ENCODE measurements at places on chromosomes 7 and 10.

- no peaks in the 10 kb centered on the region for H3K4me1 ChIP-seq
- no peak overlapping the region for H3K27ac ChIP-seq
- no peak for DNase-seq
- H3K36me3 ChIP-seq, result no peaks in the 10 kb centered on the region
- no peak overlapping the region for H3K4me3 ChIP-seq
Measured at GRCh38 chr7:146937836-146938235, 821.2 kb downstream of the CNTNAP2 start.

- no peak overlapping the region for H3K27ac ChIP-seq
- H3K4me1 ChIP-seq, result no peaks in the 10 kb centered on the region
- DNase-seq, result no peak
- H3K27me3 ChIP-seq, result no peaks in the 10 kb centered on the region
- H3K4me3 ChIP-seq, result no peak overlapping the region
- H3K36me3 ChIP-seq, result no peaks in the 10 kb centered on the region
Measured at GRCh38 chr7:80791509-80791929, 127.3 kb downstream of the SEMA3C start.

DNA sequence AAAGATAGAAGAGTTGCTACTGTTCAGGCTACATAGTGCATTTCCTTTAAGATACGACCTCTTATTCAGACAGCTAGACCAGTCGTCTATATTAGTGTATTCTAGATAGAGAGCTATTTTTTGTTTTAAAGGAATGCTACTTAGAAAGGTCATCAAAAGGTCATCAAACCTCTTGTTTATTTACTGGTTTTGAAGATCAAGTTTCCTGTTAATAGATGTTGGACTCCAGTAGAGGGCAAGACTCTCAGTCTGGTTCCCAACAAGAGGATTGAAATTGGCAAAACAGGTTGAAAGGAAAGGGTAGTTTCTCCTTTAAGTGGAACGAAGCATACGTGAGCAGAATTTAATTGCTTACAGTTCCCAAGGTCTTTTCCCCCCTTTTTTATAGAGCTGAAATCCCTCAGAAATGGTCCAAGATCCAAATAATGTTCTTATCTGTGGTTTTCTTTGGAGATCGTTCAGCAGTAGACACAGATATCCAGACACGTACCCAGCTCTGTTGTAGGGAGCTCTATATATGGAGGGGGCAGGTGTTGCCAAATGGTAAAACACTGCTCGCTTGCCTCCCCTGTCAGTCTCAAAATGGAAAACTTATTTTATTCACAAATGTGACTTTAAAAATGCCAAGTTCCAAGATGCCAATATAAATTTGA, 37.2 kb downstream of the BAMBI start:
- no peak for DNase-seq
- H3K27ac ChIP-seq, result no peak overlapping the region

DNA sequence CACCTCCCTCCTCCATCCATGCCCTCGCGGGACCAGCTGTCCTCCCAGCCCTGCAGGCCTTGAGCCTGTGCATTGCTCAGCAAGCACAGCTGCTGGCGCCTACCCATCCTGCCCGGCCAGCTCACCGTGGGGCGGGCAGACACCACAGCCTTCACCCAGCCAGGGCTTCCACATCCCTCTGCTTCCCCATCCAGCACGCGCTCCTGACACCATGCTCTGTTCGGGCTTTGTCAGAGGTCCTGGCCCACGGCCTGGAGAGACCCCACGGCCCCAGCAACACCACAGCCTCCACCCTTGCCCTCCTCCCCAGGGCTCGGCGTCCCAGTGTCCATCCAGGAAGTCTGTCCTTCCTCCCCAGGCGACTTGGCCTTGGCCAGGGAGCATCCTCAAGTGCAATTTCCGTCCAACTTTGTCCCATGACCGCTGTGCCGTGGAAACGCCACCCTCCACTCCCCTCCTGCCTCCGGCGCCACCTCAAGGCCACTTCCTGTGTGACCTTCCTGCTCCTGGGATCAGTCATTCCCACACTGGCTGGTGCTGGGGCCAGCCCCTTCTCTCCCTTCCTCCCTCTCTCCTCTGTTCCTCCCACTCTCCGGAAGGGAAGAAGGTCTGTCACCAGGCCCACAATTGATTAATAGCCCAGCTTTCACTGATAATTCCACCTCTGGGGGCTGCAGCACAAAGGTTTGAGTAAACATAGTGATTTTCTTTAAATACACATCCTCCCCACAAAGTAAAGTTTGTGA, 71.5 kb upstream of the SMNDC1 start:
- H3K4me3 ChIP-seq, result no peak overlapping the region
- H3K4me1 ChIP-seq, result no peaks in the 10 kb centered on the region
- H3K36me3 ChIP-seq, result no peaks in the 10 kb centered on the region
- H3K27me3 ChIP-seq, result no peaks in the 10 kb centered on the region

DNA sequence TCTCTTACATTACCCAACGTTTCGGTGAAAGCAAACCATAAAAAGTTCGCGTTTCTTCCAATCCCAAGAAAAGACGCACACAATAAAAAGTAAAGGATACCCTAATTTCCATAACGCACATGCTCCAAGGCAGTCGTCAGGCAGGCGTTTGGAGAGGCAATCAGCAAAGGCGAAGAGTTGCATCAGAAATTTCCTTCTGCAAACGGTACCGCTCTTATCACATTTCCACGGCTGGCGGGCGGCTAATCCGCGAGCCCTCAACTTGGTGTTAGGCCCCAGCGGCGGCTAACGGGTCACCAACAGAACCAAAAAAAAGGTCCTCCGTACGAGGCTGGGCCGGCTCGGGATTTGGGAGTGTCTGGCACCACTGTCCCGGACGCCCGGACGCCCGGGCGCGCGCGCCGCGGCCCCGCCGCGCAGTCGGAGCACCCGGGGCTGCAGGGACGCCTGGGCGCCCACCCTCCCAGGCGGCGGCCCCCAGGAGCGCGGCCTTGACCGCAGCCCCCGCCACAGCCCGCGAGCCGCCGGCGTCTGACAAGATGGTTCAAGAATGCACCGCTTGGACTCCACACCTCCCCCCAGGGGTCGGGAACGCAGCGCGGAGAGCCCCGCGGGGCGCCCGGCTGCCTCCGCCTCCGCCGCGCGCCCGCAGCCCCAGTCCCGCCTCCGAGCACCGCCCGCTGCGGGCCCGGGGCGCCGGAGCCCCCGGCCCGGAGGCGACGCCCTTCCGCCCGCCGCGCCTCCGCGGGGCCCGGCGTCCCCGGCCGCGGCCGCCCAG, 9.8 kb upstream of the GRB10 start:
- DNase-seq, result no peak
- peak overlapping the region; percentile 67 for H3K4me3 ChIP-seq
- H3K4me1 ChIP-seq, result peaks cover 4% of the 10 kb centered on the region
- H3K27ac ChIP-seq, result no peak overlapping the region
- H3K27me3 ChIP-seq, result peaks cover 20% of the 10 kb centered on the region

DNA sequence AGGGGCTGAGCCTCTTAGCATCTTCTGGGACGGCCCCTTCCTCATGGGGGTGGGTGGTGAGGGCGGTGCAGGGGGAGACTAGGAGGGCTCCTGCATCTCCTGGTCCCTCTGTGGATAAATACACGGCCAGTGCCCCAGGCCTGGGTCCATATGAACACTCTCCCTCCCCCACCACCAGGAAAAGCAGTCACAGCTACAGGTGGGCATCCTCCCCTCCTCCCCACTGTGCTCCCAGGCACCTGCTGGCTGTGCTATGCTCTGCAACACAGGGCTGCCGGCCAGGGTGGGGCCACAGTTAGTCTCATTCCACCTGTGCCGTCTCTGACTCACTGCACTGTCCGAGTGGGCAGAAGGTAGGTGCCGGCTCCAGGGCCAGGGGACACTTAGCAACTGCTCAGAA, 87.3 kb upstream of the INSIG1 start:
- no peaks in the 10 kb centered on the region for H3K36me3 ChIP-seq
- no peak overlapping the region for H3K27ac ChIP-seq
- no peak for DNase-seq
- no peak overlapping the region for H3K4me3 ChIP-seq
- no peaks in the 10 kb centered on the region for H3K27me3 ChIP-seq

- H3K36me3 ChIP-seq, result no peaks in the 10 kb centered on the region
- no peaks in the 10 kb centered on the region for H3K27me3 ChIP-seq
- H3K4me3 ChIP-seq, result no peak overlapping the region
- no peaks in the 10 kb centered on the region for H3K4me1 ChIP-seq
- no peak for DNase-seq
- H3K27ac ChIP-seq, result no peak overlapping the region
Measured at GRCh38 chr7:42077271-42078135, 159.5 kb downstream of the GLI3 start.

DNA sequence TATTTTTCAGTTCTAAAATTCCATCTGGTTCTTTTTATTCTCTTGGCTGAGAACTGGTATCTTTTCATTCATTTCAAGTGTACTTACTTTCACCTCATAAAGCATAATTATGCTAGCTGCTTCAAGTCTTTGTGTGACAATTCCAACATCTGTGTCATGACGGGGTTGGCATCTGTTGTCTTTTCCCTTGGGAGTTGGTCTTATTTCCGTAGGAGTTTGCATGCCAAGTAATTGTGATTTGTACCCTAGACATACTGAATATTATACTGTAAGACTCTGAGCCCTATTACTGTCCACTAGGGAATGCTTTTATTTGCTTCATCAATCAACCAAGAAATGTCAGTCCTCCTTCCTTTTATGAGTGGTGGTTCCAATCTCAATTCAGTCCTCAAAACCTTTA, 24.6 kb upstream of the HUS1 start:
- no peaks in the 10 kb centered on the region for H3K27me3 ChIP-seq
- DNase-seq, result no peak

DNA sequence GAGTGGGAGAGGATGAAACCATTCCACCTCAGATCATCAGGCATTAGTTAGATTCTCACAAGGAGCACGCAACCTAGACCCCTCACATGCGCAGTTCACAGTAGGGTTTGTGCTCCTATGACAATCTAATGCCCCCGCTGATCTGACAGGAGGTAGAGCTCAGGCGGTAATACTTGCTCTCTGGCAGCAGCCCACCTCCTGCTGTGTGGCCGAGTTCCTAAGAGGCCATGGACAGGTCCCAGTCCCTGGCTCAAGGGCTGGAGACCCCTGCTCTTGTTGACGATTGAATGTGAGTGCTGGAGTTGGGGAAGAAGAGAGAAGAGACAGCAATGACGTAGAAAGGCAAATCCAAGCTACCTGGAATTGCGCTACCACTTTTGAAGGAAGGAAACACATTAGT, 267.2 kb downstream of the TFEC start:
- no peaks in the 10 kb centered on the region for H3K36me3 ChIP-seq
- no peak overlapping the region for H3K27ac ChIP-seq
- peak; percentile 53 for DNase-seq
- no peak overlapping the region for H3K4me3 ChIP-seq
- H3K4me1 ChIP-seq, result no peaks in the 10 kb centered on the region

DNA sequence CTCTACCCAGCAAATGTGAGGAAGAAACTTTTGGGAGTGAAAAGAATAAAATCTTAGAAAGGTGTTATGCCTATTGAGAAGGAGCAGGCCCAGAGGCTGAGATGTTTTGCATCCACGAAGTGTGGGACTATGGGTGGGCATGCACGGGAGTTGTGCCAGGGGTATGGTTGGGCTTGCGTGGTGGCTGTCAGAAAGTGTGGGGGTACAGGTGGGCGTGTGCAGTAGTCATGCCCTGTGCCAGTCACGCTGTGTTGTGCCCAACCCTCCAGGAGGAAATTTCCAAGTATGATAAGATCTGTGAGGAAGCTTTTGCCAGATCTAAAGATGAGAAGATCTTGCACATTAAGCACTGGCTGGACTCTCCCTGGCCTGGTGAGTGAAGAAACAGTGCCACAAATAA, 52.9 kb upstream of the ZMIZ2 start:
- no peaks in the 10 kb centered on the region for H3K4me1 ChIP-seq
- no peaks in the 10 kb centered on the region for H3K27me3 ChIP-seq
- H3K27ac ChIP-seq, result no peak overlapping the region
- no peak for DNase-seq
- peaks cover 32% of the 10 kb centered on the region for H3K36me3 ChIP-seq

DNA sequence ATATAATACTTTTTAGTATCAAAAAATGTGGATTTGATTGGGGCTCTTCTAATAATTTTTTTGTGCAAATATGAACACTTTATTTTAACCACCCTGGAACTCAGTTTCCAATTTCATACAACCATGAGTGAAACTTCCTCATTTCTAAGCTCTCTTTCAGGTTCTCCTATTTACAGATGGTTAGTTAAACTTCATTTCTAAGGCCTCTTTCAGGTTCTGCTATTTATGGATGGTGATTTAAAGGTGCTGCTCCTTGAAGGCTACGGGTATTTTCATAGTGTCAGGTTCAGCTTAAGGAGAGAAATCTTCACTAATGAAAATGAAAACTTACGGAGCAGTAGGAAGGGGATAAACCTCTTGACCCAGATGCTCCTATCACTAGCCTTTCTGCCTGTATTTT, 568.3 kb downstream of the KIF20B start:
- no peaks in the 10 kb centered on the region for H3K4me1 ChIP-seq
- no peak for DNase-seq
- no peaks in the 10 kb centered on the region for H3K27me3 ChIP-seq
- H3K36me3 ChIP-seq, result no peaks in the 10 kb centered on the region
- H3K27ac ChIP-seq, result no peak overlapping the region
- H3K4me3 ChIP-seq, result no peak overlapping the region

DNA sequence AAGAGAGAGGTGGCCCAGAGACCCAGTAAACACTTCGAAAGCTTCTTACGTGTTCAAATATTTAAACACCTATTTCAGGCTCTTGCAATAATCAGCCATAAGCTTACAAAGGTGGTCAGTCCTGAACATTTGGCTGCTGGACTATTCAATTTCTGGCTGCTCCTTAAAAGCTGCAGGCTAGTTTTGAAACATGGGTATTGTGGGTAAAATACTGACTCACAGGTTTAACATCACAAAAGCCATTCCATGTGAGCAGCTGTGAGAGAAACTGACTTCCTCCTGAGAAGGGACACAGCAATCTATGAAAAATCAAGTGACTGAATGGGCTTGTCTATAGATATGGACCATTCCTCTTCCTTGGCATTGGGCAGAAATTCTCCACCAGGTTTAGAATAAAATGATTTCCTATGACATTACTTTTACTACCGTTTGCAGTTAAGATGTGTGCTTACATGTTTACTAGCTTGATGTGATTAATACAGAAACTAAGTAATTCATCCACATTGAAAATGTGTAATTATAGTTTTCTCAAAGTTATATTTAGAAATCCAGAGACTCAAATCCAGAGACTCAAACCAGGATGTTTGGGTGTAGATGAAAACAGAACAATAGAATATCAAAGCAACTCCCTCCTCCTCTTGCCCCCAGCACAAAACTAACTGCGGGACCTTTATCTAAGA, 252.3 kb downstream of the GATA3 start:
- no peaks in the 10 kb centered on the region for H3K36me3 ChIP-seq
- no peak for DNase-seq
- no peak overlapping the region for H3K4me3 ChIP-seq
- H3K27ac ChIP-seq, result no peak overlapping the region
- no peaks in the 10 kb centered on the region for H3K4me1 ChIP-seq
- H3K27me3 ChIP-seq, result no peaks in the 10 kb centered on the region

DNA sequence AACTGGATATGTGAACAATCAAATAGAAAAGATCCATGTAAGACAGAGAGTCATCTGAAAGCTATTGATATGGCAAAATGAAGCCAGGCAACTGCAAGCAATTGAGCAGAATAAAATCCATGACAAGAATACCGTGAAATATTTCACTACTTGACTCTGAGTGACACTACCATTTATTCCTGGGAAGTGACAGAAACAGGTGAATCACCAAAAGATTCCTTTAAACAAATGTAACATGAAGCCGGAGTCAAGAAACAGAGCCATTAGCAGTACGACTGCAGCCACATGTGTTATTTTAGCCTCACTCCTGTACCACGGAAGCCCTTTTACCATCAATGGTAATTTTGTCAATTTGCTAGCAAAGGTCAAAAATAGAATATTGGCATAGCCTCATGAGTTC, 197.7 kb upstream of the POT1 start:
- no peaks in the 10 kb centered on the region for H3K4me1 ChIP-seq
- no peaks in the 10 kb centered on the region for H3K36me3 ChIP-seq
- no peak overlapping the region for H3K4me3 ChIP-seq
- no peaks in the 10 kb centered on the region for H3K27me3 ChIP-seq
